ENCODE measurements at places on chromosomes 12 and 14.

- no peak for DNase-seq
These were observed 1.2 kb upstream of the TRHDE start for GRCh38 chr12:72270961-72271360.

DNA sequence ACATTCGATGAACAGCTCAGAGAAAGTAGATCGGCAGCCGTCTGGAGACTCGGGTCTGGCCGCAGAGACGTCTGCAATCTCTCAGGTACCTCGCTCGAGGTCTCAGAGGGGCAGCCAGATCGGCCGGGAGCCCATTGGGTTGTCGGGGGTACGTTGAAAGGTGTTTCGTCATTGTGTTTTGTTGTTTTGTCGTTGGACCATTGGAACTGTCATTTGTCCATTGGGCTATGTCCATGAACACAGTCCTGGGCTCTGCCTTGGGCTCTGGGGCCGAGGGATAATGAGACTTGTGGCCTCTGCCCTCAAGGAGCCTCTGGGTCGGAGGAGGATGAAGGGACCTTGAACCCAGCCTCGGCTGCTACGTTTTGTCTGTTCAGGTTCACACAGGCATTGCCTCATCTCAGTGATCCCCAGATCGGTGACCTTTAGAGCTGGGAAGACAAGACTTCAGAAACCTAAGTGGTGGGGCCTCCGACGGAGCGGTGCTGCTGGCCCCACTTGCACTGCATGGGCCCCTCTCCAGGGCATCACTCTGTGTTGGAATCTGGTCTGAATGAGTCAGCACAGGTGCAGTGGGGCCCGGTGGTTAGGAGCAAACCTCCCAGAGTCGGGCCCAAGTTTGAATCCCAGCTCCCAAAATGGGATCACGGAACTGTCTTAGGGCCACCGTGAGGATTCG lies 23.6 kb upstream of the MLXIP start:
- no peak for DNase-seq

DNA sequence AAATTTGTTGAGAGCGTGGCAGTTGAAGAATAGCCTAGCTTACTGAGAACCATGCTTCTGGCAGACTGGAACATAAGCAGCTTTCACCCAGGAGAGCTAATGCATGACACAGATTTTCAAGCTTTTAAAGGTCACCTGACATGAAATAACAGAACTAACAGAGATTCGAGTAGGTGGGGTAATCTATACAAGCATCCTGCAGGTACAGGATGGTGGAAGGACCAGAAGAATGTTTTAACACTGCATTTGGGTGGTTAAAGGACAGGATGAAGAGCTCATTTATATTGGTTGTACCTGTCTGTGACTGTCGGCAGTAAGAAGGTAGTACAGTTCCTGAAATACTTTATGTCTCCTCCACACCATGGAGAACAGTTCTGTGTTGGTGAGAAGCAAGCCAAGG lies 8.9 kb downstream of the PELI2 start:
- DNase-seq, result no peak

GRCh38 chr12:120774169-120774916 lies 48.7 kb downstream of the ACADS start:
- DNase-seq, result no peak

GRCh38 chr14:33676135-33676566 lies 274.7 kb downstream of the EGLN3 start:
- DNase-seq, result peak; percentile 21

- no peak for DNase-seq
These were observed 61.8 kb downstream of the LRRK2 start for GRCh38 chr12:40286583-40286982.

DNA sequence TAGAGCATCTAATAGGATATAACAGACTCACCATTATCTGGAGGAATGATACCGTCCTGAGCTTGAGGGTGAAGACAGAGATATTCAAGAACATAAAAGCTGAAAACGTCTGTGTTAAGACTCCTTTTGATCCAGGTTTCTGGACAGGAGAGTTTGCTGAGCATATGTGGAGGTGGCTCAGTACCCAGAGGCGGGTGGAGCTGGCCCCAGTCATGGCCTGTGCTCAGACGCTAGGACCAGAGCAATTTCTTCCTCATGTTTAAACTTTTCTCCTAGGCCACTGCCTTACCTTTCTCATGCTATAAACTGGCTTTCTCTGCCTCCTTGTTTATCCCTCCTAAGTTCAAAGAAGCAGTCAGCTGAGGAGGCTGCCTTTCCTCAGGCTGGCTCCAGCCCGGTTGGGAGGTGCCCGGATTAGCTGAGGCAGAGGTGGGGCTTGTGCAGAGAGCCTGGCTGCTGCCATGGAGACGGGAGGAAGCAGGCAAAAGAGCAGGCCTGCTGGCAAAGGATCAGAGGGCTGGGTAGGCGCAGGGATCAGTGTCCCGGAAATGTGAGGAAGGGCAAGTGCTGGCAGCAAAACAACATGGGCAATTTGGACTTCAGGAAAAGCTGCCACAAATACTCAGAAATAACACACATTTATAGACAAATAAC lies 13.7 kb downstream of the COA8 start:
- DNase-seq, result peak; percentile 69

DNA sequence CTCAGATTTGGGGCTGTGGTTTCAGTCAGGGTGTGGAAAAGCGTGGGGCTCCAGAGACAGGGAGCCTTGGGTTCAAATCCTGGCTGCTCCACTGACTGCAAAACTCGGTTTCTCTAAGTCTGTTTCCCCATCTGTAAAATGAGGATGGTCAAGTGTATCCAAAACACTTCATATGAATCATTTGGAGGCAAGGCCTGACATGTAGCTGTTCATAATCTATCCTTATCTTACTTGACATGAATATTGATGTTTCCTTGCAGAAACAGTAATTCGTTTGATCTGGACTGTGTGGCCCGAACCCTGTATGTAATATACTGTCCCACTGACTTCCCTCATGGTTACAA lies 1.5 kb upstream of the CCDC63 start:
- no peak for DNase-seq

DNA sequence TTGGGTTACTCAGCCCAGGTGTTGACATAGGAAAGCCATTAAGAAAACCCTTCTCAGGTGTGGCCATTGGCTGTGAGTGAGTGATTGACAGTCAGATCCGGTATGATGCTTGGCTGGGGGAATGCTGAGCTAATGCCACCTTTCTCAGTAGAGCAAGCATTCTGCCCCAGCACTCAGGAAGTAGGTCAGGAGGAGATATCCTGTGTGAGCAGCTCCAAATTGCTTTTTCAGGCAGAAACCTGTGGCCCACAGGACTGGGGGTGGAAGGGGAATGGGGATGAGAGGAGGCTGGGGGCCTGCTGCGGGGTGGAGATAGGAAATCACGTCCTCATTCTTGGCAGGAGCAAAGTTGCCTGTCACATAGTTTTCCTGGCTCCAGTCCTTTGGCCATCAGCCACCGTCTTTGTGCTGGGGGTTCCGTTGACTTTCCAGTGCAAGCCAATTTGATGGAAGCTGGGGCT lies 55.7 kb downstream of the NINJ2 start:
- DNase-seq, result no peak

- DNase-seq, result no peak
These were observed 14.9 kb upstream of the LRRK2 start for GRCh38 chr12:40209886-40210285.

GRCh38 chr12:105804591-105805265 lies 334.0 kb downstream of the NUAK1 start:
- no peak for DNase-seq

- no peak for DNase-seq
These were observed 74.7 kb downstream of the NOC4L start for GRCh38 chr12:132218915-132219314.

DNA sequence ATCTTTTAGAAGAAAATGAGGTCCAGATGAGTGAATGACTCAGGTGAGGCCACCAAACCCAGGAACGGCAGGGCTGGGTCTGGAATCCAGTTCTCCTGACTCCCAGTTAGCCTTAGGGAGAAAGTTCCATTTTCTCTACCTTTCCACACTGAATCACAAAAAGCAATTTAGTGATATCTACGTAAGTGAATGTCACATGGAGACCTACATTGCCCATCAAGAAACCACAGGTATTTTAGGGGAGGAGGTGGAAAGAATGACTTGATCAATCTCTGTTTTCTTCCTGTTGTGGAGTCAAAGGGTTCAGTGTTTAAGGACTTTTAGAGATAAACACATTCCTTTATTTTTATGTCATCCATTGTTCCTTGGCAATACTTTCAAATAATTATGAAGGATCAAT lies 106.9 kb upstream of the PTPRB start:
- DNase-seq, result no peak
